Stimulated activated CD4-positive, alpha-beta T cell treated with anti-CD3 and anti-CD28 coated beads, Interleukin-1b, Interleukin-23, amount 100 ng/mL, for 4 hours (primary cell): ENCODE measurements at places on chromosomes 6 and 20.

DNA sequence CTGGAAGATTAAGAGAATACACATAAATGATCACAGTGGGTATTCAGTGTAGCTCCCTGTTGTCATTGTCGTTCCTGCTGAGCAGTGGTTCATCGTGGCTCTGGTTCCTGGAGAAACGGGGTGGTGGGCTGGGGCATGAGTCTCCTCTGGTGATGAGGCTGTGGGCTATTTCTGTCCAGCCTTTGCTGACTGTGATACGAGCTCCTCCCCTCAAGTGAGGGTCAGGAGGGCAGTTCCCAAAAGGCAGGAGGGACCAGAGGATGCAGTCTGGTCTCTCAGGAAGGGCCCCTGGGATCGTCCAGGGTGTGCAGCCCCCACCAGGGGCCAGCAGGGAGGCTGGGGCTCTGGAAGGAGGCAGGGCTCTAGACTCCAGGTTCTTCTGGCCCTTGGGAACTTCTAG is 31.1 kb upstream of the DLGAP4 start:
- no peak for DNase-seq

DNA sequence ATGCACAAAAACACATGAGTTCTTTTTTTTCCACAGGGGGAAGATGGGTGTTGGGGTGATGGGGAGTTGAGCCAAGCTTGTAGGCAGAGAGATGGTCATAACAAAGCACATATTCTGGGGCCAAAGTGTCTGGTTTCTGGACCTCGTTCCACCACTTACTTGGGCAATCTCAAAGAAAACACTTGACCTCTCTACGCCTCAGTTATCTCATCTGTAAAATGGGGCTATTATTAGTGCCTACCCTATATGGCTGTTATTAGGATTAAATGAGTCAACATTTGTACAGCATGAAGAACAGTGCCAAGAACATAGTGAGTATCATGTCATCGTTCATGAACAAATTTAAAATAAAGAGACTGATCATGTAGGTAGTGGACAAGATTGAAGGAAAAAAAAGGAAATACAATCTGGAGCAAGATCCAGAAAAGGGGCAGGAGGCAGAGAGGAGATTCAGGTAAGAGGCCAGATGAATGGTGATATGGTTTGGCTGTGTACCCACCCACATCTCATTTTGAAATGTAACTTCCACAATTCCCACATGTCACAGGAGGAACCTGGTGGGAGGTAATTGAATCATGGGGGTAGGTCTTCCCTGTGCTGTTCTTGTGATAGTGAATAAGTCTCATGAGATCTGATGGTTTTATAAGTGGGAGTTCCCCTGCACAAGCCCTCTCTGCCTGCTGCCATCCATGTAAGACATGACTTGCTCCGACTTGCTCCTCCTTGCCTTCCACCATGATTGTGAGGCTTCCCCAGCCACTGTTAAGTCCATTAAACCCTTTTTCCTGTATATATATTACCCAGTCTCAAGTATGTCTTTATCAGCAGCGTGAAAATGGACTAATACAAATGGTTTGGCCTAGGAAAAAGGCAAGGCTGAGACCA is 14.2 kb downstream of the EEF1E1 start:
- DNase-seq = no peak

DNA sequence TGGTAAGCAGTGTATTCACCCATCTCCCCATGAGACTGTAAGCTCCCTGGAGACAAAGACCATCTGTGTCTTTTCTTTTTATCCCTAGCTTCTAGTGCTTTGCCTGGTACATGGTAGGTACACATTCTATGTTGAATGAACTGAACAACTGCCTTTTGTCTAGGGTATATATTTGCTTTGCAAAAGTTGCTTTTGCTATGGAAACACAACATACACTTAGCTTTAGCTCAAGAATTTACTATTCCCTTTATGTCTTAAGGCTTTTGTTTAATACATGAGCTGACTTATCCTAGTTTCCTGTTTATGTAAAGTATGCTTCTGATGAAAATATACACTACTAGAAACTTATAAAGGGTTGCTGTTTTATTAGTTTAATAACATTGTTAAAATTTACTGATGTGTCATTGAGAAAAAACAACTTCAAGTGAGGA is 198.2 kb downstream of the PRL start:
- DNase-seq = no peak

DNA sequence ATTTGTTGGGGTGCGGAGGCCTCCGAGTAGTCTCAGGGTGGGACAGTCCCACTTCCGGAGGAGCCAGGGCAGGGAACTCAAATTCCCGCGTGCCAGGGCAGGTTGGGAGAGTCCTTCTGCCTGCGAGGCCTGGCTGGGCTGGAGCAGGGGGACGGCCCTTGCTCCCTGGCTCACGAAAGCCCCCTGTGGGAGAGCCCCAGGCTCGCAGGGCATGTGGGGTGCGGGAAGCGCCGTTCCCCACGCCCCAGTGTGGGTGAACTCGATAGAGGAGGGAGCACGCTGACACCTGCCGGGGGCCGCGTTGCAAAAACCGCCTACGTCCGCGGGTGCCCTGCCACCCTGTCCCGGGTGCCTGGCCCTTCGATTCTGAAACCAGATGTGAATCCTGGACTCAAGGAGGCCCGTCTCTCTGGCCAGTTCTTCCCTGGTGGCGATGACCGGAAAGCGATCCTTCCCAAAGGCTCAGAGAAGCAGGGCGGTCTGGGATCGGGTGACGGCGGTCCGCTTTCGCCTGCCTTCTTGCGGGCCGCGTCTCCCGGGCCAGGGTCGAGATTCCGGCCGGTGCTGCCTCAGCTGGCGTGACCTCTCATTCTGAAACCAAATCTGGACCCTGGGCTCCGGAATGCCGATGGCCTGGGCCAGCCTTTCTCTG is 1846.5 kb upstream of the DEFB115 start:
- DNase-seq = no peak

DNA sequence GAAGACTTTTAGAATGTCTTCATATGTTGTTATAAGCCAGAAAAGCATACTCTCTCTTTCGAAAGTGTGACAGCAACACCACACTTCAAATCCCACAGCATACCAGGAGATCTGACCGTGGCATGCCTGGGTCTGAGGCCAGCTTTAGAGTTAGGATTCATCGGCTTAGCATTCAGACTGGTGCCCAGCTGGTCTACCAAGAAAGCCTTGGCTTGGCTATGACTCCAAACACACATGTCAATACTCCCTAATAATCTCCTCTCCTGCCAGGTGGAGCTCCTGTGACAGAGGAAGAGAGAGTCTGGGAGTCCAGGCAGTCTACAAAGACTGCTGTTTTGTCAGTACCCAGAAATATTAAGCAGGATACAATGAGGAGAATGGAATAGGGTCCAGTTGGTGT is 77.1 kb upstream of the MAN1A1 start:
- no peak for DNase-seq

DNA sequence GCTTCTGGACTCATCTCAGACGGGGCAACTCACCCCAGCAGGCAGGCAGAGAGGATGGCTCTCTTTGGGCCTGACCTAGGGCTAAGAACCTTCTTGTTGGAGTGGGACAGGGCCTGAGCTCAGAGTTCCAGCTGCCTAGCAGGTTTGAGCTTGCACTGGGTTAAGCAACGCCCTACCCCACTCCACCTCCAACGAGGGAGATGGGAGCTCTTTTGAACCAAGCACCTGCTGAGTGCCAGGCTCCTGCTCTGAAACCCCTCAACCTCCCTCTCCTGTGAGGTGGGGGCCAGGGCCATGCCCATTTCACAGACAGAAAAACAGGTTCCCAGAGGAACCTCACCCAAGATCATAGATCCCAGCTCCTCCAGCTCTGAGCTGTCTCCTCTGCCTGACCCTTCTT is 54.3 kb downstream of the SNAI1 start:
- DNase-seq = no peak
